Caki2 (cell line): ENCODE measurements at places on chromosomes 3 and 15.

- DNase-seq, result no peak
Observed at GRCh38 chr15:47620960-47621681, 96.2 kb upstream of the SEMA6D start.

DNA sequence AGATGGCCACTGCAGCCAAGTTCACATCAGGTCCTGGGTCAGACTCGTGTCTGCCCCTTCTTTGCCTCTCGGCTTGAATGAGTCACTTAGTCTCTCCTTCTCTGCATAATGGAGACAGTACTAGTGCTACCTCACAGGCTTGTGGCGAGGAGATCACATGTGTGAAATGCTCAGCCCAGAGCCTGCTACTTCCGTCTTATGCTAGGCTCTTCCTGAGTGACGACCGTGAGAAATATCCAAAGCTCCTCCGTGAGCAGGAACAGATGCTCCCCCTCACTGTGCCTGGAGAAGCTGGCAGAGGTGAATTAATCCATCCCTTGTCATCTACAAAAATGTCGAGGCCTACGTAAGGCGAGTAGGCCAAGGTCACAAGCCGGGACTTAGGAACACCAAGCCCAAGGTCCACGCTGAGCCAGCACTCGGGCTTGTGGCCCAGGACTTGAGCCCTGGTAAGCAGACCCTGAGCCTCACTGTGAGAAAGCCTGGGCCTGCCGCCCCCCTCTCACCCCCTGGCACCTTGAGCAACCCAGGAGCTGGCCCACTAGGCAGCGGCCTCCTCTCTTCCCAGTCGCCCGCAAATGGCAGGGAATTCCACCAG, 17.9 kb downstream of the PAK6 start:
- DNase-seq, result no peak

GRCh38 chr3:55061720-55062034, 133.8 kb upstream of the LRTM1 start:
- DNase-seq, result no peak

DNA sequence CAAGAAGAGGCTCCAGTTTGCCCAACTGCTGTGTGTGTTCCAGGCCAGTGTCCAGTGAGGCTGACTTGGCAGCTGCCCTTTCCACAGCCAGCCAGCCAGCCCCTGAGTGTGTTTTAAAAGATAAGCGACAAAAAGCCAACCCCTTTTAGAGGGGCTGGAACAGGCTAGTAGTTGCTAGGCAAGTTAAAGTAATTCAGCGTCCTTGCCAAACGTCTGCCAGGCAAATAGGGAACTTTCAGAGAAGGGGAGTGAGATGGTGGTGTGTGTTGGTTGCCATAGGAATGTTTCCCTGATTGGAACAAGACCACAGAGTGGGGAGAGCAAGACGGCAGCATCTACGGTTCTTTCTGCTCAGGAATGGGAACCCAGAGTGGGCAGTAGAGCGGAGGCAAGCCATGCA, 86.3 kb downstream of the TMEM108 start:
- DNase-seq, result no peak

DNA sequence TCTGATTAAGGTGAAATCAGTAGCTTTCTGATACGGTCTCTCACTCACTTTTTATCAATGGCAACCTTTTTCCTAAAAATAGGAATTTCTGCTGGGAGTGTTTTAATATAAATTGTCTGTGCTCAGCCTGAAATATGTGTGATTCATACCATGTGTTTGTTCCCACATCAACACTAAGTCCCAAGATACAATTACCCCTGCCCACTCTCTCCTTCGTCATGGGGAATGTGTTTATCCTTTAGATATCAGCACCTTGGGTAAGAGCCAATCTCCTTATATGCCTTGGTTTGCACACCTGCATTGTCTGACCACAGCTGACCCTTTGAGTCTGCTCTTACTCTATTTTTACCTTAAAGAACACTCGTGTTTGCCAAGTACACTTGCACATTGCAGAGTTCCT, 356.4 kb downstream of the LPP start:
- no peak for DNase-seq

DNA sequence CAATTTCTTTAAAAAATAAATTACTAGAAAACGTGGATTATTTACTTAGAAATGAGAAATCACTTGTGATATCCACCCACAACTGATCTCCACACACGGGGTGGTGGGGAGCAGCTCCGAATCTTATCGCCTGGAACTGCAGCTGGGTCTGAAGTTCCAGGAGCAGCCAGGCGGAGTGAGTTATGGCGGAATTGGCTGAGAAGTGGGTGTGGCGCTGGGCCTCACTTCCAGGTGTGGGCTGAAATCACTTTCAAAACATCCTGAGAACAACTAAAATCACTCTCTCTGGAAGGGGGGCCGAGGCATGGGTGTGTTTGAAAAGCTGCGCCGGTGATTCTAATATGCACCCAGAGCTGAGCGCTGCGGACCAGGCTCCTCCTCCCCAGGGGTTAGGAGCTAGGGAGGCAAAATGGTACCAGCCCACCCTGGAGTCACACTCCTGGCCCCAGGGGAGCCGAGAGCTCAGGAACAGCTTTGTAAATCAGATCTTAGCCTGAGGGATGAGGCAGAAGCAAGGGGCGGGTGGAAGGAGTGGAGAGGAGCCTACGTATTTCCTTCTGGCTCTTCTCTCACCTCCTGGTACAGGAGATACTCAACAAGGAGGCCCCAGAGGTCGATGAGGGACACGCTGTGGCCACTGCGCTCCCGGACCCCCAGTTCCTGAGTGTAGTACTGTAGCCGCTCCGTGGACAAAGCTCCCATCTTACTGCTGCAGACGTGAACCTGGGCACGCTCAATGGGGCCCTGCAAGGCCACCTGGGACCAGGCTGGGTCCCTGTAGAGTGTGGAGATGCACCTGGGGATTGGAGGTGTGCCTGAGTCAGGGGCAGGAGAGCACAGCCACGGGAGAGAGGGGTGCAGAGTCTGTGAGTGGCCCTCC, 9.6 kb downstream of the PLA2G4F start:
- no peak for DNase-seq

- peak; percentile 65 for DNase-seq
Observed at GRCh38 chr15:66842710-66843441, 140.8 kb downstream of the SMAD6 start.

DNA sequence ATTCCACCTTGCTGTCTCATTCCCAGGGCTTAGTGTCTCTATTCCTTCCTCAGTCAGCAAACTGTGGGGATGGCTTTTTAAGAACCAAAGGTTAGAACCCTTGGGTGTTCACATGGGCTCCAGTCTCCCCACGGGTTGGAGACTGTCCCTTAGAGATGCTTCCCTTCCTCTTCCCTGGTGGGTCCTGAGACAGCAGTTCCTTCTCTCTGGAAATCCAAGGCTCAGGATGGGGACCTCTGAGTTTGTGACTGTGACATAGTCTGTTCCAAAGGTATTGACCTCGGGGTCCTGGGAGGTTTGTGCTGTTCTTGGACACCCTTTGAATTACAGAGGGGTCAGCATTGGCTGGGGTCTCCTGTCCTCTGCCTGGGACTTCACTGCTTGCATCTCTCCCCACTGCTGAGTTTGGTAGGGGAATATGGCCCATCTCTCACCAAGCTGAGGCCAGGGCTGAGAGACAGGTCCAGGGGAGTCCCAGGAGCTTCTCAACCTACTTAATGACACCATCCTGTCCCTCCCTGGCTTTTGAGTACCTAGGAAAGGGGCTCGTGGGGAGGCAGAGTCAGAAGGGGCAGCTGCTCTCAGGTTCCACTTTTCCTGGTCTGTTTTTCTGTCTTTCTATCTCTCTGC, 1.5 kb downstream of the GRM2 start:
- no peak for DNase-seq

GRCh38 chr15:62798536-62798935, 244.0 kb upstream of the TPM1 start:
- no peak for DNase-seq

- no peak for DNase-seq
Observed at GRCh38 chr3:59990915-59991314, 941.1 kb upstream of the CFAP20DC start.

DNA sequence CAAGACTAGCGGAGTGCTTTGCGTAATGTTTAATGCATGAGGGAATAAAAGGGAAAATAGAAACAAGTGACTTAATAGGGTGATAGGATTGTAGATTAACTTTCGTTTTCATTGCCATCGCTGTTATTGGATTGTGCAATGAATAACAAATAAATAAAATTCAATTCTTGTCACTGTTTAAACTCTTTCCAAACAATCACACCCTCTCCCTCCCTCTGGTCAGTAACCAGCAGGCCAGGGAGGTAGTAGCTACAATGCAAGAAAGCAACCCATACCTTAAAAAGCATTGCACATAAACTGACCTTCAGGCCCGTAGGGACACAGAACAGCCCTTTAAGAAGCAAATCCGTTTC, 705 bp upstream of the TFRC start:
- DNase-seq, result no peak

- no peak for DNase-seq
Observed at GRCh38 chr3:52495777-52496602, 852 bp downstream of the STAB1 start.

DNA sequence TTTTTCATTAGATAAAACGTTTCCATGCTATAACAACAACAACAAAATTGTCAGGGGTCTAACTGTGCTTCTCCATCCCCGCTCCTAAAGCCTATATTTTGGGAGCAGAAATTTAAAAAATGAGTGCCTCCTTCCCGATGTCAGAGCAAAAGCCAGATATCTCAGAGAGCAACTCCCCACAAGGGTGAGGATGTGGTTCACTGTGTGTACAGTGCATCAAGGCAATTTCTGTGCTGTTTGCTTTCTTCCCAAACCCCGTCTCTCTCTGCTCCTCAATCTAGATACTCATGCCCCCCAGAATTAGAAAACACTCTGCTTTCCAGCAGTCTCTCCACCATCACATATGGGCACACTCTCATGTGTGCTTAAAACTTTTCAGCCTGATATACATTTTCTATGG, 76.7 kb upstream of the MBNL1 start:
- no peak for DNase-seq

- no peak for DNase-seq
Observed at GRCh38 chr15:58966698-58967097, 20.8 kb upstream of the RNF111 start.

GRCh38 chr3:29319262-29319661, 38.4 kb downstream of the RBMS3 start:
- peak; percentile 19 for DNase-seq

DNA sequence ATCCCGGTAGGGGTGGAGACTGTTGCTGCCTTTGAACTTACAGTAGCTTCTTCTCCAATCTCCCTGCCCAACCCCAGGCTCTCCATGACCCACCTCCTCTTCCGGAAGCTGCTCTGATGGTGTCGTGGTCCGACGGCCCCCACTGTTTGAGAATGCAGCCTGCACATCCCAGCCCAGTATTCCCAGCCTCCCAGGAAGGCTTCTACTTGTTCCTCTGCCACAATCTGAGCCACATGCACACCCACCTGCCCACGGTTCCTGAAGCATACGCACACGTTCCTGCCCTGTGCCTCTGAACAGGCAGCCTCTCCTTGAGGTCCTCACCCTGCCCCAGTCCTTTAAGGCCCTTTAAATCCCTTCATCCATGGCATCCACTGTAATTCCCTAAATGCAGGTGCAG, 57.4 kb downstream of the ABTB1 start:
- no peak for DNase-seq

DNA sequence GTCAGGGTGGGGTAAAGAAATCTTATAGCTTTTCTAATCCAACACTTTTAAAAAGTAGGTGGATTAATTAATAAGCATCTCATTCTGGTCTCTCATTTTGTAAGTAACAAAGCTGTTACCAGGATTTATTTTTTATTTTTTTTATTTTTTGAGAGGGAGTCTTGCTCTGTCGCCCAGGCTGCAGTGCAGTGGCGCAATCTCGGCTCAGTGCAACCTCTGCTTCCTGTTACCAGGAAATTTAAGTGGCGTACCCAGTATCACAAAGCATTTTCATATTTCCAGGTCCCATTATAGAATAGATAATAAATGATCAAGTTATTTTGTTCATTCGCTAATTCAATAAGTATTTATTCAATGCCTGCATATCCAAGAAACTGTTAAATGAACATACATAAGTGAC, 13.2 kb downstream of the ALDH1A2 start:
- no peak for DNase-seq

DNA sequence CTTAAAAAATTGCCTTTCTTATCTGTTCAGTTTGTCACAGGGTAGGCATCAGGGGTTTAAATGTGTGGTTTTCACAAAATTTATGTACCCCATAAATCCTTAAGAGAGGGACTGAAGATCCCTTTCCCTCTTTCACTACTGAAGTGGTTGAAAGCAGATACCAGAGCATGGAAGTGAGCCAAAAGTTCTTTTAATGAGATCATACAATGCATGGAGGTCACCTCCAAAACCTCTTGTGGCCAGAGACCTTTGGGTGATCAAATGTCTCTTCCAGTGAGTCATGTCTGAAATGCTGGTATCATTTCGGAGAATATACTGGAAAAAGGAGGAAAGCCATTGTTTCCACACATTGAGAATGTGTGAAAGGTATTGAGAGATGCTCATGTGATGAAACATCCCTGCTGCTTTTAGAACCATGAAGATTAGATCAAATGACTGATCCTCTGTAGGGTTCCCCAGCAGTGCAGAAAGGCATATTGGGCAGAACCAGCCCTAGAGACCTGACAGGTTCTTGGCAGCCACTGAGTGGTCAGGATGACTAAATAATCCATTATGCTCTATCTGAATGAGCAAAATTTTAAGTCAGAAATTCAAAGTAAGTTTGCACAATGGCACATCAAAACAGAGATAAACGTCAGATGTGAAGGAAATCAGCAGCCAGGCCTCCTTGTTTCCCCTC, 165.8 kb upstream of the SLC2A2 start:
- peak; percentile 91 for DNase-seq

GRCh38 chr3:11140030-11140712, 14.1 kb upstream of the HRH1 start:
- DNase-seq, result peak; percentile 47
